Stimulated activated CD8-positive, alpha-beta memory T cell treated with anti-CD3 and anti-CD28 coated beads, Interleukin-2, amount 100 ng/mL, for 1 hour (primary cell): ENCODE measurements at places on chromosomes 1 and 21.

- DNase-seq, result no peak
Measured at GRCh38 chr1:190172651-190173430, 304.8 kb downstream of the BRINP3 start.

- no peak for DNase-seq
Measured at GRCh38 chr1:63731117-63732043, 42.4 kb upstream of the ROR1 start.

DNA sequence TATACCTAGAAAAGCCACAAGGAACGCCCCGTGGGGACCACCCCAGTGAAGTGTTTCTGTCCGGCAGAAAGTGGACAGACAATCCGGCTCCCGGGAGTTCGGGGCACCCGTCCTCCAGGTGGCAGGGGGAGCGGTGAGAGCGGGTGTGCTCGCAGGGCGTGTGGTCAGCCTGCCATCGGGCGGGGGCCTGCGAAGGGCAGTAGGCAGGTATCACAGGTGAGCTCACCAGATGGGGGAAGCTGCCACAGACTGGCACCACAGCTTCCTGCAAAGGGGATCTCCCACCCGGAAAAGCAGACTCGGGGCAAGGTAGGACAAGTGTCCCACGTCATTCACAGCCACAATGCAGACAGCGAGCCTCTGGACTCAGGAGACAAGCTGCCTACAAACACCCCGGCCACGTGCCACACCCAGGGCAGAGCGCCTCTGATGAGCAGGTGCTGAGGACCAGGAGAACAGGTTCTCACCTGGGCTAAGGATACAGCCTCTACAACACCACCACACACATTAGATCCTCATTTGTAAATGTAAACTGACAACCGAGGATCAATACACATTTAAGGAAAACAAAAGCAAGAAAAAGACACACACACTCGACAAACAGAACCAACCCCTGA lies 36.4 kb downstream of the VPS26C start:
- no peak for DNase-seq

- no peak for DNase-seq
Measured at GRCh38 chr1:80472145-80472544, 1328.6 kb upstream of the ADGRL2 start.

- no peak for DNase-seq
Measured at GRCh38 chr21:42094811-42095210, 23.7 kb downstream of the UMODL1 start.

DNA sequence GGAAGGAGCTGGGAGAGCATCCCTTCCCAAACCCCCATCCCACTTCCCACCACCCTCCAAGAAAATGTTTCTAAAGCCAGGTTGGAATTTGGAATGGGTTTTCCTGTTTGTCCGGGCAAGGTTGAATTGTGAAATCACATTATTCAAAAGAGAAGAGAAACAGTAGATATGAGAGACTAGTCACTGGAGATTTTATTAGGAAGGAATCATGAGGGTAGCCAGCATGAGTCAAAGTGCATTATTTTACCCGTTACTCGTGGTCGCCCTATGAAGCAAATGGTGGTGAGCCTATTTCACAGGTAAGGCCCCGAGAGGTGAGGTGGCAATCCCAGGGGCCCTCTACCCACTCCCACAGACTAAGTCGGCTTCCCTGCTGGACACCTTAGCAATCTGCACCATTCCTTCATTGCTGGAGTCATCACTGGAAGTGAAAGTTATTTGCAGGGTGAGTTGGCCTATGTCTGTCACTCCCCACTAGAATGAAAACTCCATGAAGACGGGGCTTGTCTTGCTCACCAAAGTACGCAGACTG lies 52.8 kb downstream of the TOMM20 start:
- DNase-seq, result no peak

DNA sequence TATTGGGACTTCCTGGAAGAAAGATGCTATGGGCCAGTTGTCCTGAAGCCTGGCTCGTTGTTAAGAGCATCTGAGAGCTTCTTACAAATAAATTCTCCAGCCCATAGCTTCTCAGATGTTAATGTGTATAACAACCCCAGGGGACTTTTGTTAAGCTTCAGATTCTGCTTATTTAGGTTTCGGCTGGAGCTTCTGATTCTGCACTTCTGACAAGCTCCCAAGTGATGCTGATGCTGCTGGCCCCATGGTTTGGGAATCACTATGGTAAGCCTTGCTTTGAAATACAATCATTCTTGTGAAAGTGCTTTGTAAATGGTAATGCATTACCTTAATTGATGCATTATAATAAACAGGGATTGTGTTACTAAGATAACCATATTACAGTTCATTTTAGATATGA lies 281.8 kb upstream of the PLD5 start:
- no peak for DNase-seq

GRCh38 chr1:193676996-193677549 lies 490.7 kb upstream of the B3GALT2 start:
- DNase-seq, result no peak

- DNase-seq, result no peak
Measured at GRCh38 chr1:160216301-160216700, 11.1 kb downstream of the PEA15 start.

DNA sequence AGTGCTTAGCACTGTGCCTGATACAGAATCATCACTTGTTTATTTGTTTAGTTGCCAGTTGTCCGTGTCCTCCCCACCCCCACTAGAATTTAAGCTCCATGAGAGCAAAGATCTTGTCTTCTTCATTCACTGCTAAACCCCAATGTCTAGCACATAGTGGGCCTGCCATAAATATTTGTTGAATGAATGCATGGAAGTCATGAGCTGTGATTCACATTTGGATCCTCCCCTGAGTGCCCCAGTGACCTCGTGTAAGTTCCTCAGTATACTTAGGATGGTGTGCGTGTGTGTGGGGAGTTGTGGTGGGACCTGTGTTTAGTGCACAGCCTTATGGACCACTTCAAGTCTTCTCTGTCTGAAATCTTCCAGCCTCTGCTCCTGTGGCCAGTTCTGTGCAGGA lies 23.1 kb downstream of the IER5 start:
- DNase-seq, result no peak

- DNase-seq, result no peak
Measured at GRCh38 chr21:25149022-25149421, 458.3 kb downstream of the MRPL39 start.

GRCh38 chr1:46424730-46425129 lies 30.6 kb downstream of the FAAH start:
- no peak for DNase-seq

DNA sequence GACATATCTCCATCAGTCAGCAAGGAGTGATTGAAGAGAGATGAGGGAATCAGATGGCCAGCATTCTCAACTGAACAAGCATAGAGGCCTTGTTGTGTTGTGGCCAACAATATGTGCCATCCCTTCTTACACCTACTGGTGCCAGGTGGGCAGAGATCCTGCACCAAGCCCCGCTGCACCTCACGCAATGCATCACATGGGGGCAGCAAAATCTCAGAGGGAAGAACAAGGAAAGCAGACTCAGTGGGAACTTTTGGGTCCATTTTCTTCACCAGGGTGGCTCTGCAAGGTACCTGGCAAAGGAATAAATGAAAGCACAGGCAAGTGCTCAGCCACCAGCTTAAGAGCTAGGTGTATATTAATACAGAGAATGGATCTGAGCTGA lies 33.2 kb downstream of the HSD3B2 start:
- DNase-seq, result no peak

DNA sequence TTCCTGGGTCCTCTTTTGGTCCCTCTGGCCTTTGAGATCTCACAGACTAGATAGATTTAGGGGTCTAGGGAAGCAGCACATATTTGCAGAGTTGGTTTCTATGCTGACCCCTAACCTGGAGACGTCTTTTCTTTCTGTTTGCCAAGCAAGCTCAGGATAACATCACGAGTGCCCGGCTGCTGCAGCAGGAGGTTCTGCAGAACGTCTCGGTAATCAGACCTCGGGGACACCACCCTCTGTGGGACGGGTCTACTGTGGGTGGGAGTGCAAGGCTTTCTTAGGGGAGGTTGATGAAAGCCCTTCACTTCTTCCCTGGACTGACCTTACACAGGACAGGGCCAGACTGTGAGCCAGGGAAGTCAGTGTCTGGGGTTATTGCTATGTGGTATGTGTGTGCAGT lies 2.9 kb downstream of the IL24 start:
- no peak for DNase-seq

- no peak for DNase-seq
Measured at GRCh38 chr1:3471356-3472087, 17.1 kb downstream of the ARHGEF16 start.

DNA sequence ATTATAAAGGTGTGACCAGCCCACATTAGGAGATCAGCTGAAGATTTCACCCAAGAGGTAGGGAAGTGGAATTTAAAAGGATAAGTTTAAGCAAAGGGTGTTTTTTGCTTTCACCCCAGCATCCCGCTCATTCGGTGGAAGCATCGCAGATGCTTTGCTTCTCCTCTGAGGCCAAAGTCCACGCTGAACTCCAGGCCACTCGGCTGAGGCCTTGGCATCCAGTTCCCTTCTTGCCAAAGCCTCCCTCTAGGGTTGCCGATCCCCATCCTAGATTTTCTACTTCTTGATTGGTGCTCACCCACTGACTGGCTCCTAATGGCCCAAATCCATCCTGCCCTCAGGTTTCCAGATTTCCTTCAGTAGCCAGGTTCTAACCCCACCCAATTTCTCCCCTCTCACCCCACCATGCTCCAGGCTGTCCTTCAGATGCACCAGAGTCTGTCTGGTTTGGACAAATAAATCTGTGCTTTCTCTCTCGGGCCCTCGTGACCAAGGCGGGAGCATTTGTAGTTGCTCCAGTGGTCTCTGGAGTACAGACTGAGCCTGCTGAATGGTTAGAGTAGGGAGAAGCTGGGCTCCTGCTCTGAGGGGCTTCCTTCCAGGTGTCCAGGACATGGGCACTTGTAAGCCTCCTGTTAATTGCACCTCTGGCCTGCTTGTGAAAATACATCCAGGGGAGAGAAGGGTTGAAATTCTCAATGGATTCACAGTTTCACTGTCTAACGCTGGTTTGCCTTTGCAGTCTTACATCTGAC lies 193.2 kb downstream of the C1orf94 start:
- no peak for DNase-seq
